ENCODE measurements at places on chromosomes 1 and 21.
A peak's percentile ranks its signal among the peaks of the same experiment; 100 is the strongest.

DNA sequence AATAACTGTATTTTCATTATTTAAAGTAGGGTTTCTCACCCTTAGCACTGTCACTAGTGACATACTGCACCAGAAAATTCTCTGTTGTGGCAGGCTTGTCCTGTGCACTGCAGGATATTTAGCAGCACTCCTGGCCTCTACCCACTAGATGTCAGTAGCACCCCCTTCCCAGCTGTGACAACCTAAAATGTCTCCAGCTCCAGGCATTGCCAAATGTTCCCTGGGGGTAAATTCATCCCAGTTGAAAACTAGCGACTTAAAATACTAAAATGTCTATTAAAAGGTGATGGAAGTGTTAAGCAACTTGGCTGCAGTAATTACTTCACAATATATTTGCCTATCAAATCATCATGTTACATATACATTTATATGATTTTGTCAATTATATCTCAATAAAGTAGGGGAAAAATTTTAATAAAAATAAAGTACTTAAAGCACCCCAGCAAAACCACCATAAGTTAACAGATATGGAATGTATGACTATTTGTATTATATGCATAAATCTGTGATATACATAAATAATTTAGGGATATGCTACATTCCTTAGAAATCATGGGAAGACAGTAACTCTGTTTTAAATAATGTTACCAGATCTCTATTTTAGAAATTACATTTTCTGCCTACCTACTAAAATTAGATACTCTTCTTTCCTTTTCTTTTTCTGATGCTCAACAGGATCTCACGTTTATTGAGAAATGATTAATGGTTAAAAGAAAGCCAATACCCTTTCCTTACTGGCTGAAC is 74.6 kb downstream of the ARID4B start:
- peak; percentile 34 for DNase-seq

- DNase-seq: no peak
These were observed 19.2 kb downstream of the MAST2 start for GRCh38 chr1:45822644-45823043.

DNA sequence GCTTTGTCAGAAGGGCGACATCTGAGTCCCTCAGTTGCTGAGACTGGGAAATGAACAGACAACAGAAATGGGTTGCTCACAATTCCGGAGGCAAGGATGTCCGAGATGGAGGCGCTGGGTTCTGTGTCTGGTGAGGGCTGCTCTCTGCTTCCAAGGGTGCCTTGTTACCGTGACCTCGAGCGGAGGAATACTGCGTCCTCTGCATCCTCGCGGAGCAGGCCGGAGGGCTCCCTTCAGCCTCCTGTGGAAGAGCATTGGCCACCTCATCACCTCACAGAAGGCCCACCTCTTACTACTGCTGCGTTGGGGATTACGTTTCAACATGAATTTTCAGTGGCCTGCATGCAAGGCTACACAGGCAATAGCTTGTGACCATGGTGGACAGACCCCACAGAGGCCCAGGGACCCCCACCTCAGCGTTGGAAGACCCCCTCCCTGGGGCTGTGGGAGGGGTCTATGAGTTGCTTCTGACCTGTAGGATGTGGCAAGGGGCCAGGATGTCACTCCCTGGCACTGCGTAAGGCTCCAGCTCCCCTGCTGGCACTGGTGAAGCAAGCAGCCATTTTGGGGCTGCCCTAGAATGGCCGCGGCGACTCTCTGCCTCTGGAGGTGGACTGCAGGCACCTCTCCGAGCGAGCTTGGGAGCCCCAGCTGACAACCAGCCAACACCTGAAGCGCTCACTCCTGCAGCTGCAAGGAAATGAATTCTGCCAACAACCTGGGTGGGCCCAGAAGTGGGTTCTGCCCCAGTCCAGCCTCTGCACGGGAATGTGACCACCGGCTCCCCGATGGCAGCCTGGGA is 36.3 kb upstream of the COL6A1 start:
- no peak for DNase-seq

GRCh38 chr1:56452027-56453011 is 127.0 kb downstream of the PLPP3 start:
- no peak for DNase-seq

GRCh38 chr1:109432336-109432735 is 6.1 kb upstream of the PSMA5 start:
- no peak for DNase-seq

DNA sequence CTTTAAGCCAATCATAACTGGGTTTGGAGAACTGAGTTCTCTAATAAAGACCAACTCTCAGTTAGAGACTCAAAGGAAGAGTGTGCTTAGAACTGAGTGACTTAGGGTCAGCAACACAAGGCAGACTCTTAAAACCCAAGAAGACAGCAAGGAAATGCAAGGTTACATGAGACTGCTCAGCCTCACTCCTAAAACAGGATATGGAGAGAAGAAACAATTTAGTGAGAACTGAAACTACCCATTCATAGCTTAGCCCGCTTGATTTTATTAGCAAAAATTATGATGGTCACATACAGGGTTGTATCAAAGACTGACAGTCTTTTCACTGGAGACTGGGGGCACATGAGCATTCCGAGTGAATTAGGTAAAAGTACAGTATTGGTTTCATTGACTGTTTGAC is 78.9 kb upstream of the DMRTA2 start:
- DNase-seq: no peak

- DNase-seq: no peak
These were observed 383.1 kb upstream of the ESRRG start for GRCh38 chr1:217106231-217106901.

DNA sequence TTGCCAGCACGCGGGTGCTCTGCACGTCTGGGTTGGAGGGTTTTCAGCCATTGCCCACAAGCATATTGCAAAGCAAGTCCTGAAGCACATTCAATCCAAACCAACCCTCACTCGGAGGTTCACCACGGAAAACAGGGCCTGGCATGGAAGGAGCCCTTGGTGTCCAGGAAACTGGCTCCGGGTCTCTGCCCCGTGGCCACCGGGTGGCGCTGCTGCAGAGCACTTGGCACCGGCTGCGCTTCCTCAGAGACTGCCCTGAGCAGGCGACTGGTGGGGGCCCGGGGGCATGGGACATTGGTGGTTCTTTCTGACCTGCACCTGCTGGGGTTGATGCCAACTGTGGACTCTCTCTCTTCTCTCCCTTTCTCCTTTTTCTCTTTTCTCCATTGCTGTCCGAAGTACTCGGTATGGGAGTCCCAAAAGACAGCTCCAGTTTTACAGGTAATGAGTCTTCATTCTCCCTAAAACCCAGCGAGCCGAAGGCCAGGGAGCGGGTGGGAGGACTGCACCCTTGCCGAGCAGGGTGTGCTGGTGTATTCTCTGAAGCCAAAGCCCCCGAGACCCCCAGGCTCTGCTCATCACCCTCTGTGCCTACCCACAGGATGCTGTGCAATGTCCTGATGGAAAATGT is 4.1 kb upstream of the KCNAB2 start:
- peak; percentile 59 for DNase-seq

GRCh38 chr1:180266275-180267210 is 36.5 kb downstream of the LHX4 start:
- no peak for DNase-seq

DNA sequence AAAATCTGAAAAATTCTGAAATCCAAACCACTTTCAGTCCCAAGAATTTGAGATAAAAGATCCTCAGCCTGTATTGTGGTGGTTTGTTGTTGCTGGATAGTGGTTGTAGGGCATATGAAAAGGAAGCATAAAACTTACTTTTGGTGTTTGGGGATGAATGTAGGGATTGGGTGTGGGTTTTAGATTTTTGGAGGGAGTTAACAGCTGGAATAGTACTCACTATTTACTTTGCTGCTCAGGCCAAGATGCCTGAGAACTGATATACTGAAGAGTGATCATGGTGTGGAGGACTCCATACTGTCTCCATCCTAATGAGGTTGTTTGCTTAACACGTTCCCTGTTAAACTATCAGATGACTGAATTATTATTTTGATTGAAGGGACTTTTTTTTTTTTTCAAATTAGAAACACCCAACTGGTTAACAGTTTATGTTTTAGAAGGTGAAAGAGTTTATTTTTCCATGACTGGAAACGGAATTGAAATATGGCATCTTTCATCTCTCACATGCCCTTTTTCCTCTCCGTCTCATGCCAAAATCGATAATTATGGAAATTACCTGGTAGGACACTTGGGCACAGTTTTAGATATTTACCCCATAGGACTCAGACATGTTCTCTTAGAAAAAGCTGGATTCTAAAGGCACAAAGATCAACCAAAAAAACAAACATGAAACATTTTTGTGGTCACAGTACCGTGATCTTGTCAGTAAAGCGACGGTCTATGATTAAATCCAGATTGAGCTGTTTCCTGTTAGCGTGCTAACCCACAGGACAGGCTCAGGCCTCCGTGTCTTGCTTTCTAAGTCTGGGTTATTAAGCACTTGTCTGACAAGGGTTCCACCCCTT is 37.3 kb downstream of the RGL1 start:
- DNase-seq: peak; percentile 45

- DNase-seq: no peak
These were observed 15.9 kb downstream of the BCAN start for GRCh38 chr1:156657741-156658319.

- no peak for DNase-seq
These were observed 17.9 kb downstream of the GBP5 start for GRCh38 chr1:89254658-89255287.

DNA sequence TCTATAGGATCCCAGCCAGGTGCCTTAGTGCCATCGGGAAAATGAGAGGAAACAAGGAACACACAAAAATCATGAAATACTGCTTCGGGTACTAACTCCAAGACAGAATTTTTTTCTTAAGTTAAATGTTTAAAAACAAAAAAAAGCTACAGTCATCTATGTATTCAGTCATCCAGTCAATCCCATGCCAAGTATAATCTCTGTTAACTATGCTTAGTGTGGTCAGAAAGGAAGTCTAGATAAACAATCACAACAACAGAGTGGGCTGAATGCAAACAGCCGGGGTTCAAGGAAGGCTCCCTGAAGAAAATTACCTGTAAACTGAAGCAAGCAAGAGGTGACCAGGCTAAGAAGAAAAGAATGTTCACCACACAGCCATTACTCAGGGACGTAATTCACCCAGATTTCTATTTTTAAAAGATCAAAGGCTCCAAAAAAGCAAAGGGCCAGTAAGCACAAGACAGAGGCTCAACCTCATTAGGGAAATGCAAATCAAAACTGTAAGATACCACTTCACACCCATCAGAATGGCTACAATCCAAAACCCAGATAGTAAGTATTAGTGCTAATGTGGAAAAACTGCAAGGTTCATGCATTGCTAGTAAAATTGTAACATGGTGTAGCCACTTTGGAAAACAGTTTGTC is 53.0 kb downstream of the RERE start:
- peak; percentile 40 for DNase-seq

- DNase-seq: no peak
These were observed 17.4 kb downstream of the SDE2 start for GRCh38 chr1:225981714-225982113.

GRCh38 chr1:66251546-66251945 is 282.4 kb upstream of the SGIP1 start:
- DNase-seq: peak; percentile 11

- DNase-seq: no peak
These were observed 60.8 kb downstream of the ITPKB start for GRCh38 chr1:226678251-226678650.

Data from GM10248 (cell line).